Stimulated activated CD4-positive, alpha-beta T cell treated with anti-CD3 and anti-CD28 coated beads, Interleukin-15, amount 100 ng/mL, for 1 hour (primary cell): ENCODE measurements at places on chromosomes 12 and 14.

GRCh38 chr12:89797436-89797835 lies 88.8 kb upstream of the ATP2B1 start:
- DNase-seq, result no peak

DNA sequence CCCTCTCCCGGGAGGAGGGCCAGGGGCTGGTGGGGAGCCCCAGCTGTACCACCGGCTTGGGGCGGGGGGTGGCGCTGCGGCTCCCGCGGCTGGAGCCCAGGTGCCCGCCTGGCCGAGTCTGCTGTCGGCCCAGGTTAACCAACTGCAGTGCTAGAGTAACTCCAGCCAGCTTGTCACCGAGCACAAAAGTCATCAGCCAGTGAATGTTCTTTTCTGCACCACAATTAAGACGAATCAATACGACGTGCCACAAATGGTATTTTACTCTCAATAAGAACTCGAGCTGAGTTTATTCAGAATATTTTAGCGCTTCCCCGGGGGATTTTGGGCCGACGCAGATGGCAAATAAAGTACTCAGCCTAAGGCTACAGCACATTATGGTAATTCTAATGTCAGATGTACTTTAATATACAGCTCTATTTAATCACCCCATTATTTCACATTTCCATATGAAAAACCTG lies 83.2 kb downstream of the BCL11B start:
- DNase-seq, result no peak

GRCh38 chr14:55071870-55072640 lies 20.6 kb downstream of the MAPK1IP1L start:
- DNase-seq, result no peak

- no peak for DNase-seq
These were observed 48.9 kb downstream of the KIF26A start for GRCh38 chr14:104187121-104187889.

DNA sequence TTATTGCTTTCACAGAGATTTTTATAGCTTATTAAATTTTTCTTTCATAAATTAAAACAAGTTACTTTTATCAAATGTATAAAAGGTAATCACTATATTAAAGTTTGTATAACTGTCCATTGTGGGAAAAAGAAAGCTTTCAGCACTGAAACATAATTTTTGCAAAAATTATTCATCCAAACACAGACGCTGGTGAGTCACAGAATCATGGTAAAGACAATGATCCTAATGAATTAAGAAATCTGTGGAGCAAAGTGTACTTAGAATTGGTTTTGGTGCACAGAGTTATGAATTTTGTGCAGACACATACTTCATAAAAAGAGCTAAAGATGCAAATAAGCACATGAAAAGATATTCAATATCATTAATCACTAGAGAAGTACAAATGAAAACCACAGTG lies 31.7 kb upstream of the C2CD5 start:
- DNase-seq, result no peak

- no peak for DNase-seq
These were observed 8.5 kb downstream of the KRT85 start for GRCh38 chr12:52358575-52359350.

- no peak for DNase-seq
These were observed 2.1 kb downstream of the WASHC4 start for GRCh38 chr12:105109465-105110212.
